Activated gamma-delta T cell treated with Interleukin-2 at 50 U/mL for 16 hours (primary cell): ENCODE measurements at places on chromosomes 1 and 21.

GRCh38 chr1:112638110-112638428 lies 18.4 kb downstream of the CAPZA1 start:
- DNase-seq, result no peak

- no peak for DNase-seq
These were observed 207.0 kb downstream of the TTLL7 start for GRCh38 chr1:83791821-83792437.

GRCh38 chr1:164772635-164773034 lies 213.7 kb downstream of the PBX1 start:
- DNase-seq, result no peak

DNA sequence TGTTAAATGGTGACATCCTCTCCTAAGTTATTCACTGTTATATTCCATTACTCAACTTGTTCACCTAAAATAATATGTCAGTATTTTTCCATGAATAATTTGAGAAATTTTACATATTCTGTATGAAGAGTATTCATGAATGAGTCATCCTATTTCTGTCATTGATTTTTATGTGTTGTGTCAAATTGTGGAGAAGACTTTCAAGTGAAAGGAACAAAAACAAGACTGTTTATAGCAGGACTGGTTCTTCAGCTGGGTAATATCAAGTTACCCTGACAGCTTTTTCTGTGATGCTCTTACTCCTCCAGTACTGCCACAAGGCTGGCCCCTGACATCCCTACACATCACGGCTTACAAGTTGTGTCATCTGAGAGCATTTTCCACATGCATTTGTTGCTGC lies 847.7 kb downstream of the NCAM2 start:
- no peak for DNase-seq

DNA sequence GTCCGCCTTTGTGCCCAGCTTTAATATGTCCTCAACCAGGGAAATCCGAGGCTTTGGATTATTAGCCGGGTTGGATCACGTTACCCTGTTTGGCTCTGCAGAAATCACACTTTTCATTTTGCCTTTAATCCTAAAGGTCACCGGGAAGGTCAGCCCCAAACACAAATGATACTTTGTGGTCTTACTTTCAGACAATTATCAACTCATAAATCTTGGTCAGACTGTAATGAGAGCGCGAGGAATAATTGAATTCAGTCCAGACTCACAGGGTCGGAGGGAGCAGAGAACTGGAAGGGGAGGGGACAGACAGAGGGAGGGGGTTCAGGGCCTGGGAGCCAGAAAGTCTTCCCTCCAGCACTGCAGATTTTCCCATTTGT lies 91.7 kb upstream of the NFIA start:
- DNase-seq, result no peak

GRCh38 chr1:151978922-151979321 lies 14.7 kb downstream of the S100A10 start:
- no peak for DNase-seq

DNA sequence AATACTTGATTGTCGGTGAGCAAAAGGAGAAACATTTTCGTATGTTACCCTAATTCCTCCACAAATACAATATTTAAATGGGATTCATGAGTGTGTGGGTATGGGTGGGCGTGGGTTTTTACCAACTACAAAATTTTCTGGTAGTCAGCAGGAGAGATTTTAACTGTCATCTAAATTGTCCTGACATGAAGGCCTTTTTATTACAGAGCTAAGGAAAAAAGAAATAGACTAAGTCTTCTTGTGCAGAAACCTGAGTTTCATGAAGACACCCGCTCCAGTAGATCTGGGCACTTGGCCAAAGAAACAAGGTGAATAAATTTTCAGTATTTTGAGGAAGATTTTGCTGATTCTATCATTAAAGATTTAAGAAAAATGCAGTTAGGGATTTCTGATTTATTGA lies 752 bp downstream of the RGS18 start:
- no peak for DNase-seq

DNA sequence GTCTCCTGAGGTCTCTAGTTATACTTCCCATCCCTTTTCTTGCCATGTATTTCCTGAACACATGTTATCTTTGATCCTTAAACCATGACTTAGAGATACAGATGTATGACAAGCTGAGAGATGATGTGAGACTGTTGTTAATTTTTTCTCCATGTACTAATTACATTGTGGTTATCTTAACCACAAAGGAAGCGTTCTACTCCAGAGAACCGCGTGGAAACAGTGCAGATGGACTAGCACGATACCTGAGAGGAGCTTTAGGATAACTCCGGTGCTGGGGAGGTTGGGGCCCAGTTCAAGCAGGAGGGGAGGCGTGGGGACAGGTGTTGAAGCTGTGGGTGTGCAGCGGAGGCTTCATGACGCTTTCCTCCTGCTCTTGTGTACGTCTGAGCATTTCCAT lies 17.5 kb downstream of the PDE9A start:
- no peak for DNase-seq

DNA sequence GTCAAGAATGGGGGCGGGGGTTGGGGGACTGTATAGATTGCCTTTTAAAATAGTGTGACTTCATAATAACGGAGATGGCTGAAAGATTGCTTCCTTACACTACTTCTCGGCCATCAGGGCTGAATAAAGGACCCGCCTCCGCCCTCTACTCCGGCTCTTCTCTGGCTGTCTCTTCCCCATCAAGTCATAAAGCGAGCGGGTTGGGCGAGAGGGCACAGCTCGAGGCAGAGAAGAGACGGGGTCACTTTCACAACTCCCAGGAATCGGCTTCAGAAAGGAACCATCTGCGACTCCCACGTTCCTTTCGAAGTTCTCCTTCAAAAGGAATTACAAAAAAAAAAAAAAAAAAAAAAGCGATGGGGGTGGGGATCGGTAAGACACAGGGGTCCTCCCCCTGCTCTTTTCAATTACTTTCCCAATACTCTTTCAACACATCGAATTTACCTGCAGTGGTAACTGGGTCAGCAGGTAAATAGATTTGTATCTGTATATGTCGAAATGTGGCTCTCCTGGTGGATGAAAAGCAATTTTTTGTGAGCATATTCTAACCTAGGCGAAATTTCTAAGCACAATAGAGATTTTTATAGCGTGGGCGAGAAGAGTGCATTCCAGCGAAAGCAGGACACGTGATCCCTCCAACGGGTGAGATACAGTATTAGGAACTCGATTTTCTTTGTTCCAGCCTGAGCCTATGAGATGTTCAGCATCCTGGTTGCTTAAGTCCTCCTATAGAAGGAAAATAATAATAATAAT lies 2.0 kb downstream of the LRRC7 start:
- no peak for DNase-seq

- DNase-seq, result no peak
These were observed 12.6 kb downstream of the IL10RB start for GRCh38 chr21:33278721-33279120.

DNA sequence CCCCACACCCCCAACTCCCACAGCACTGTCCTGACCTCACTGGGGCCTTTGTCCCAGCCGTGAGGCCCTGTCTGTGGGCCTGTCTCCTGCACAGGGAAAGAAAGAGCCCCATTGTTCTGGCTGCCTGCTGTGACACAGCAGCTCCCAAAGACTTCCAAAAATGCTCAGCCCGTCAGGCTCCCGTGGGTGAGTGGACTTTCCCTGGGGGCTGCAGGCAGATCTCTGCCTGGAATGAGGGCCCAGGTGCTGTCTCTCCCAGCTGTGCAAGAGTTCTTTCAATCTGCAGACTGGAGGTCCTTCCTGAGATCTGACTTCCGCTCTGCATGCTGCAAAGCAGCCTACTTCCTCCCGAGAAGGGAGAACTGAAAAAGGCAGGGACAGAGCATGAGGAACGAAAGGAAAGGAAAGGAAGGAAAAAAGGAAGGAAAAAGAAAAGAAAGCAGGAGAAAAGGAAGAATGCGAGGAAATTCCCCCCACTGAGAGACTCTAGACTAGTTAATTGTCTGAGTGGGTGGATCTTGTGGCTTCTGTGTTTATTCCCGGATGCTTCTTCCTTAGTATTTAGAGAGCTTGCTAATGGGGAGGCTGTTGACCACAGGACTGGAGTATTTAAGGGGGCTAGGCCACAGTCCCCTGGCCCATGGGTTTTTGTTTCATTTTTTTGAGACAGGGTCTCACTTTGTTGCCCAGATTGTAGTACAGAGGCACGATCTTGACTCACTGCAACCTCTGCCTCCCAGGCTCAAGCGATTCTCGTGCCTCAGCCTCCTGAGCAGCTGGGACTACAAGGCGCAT lies 15.0 kb downstream of the NES start:
- DNase-seq, result no peak

DNA sequence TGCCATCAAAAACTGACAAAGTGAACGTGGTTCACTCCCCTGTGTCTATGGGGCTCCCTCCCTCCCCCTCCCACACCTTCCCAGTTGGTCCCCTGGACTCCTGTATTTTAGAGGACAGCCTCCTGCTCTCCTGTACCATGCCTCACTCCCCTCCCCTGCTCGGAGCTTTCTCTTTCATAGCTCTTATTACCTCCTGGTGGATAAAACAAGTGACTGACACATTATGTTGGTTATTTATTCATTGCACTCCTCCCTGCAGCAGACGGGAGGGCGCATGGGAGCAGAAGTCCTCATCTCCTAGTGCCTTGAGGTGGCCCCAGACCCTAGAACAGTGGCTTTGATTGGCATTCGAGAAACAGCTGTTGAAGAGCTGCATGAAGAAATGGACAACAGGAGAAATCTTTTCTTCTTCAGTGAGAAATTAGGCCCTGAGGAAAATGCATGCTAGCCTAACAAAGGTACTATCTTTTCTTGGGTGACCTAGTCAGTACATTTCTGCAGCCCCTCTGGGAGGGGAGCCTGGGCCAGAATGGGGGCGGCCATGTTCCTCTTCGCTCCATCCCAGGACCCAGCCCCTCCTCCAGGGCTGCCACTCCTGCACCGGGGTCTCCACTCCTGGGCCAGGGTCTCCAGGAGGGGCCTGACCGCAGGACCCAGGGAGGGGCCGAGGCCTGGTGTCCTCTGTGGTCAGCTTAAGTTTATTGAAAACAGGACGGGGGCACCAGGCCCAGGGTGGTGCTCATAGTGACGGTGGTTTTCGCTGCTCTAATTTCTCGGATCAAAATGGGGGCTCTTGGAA lies 1.2 kb upstream of the TFF1 start:
- no peak for DNase-seq

GRCh38 chr1:24443241-24443656 lies 27.6 kb downstream of the NIPAL3 start:
- no peak for DNase-seq

GRCh38 chr1:110631836-110632620 lies 25.9 kb upstream of the KCNA2 start:
- no peak for DNase-seq

GRCh38 chr1:209565759-209566678 lies 17.5 kb upstream of the CAMK1G start:
- peak; percentile 66 for DNase-seq
